Fibroblast of skin of right quadriceps (primary cell): ENCODE measurements at places on chromosomes 5 and 9.
A peak's percentile ranks its signal among the peaks of the same experiment; 100 is the strongest.

DNA sequence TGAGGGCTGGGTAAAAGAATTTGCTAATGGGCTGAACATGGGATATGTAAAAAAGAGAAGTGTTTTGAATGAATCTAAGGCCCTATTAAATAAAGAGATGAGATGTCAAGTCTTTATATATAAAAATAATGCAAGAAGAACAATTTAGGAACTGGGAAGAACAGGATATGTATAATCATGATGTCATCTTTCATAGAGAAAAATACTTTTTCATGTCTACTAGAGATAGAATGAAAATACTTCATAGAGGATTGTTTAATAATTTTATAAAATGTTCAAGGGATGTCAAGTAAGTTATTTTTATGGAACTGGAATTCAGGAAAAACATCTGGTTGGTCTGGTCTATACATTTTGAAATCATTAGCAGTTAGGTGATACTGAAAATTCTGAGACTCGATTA lies 799.0 kb upstream of the CTNND2 start:
- no peak for DNase-seq

DNA sequence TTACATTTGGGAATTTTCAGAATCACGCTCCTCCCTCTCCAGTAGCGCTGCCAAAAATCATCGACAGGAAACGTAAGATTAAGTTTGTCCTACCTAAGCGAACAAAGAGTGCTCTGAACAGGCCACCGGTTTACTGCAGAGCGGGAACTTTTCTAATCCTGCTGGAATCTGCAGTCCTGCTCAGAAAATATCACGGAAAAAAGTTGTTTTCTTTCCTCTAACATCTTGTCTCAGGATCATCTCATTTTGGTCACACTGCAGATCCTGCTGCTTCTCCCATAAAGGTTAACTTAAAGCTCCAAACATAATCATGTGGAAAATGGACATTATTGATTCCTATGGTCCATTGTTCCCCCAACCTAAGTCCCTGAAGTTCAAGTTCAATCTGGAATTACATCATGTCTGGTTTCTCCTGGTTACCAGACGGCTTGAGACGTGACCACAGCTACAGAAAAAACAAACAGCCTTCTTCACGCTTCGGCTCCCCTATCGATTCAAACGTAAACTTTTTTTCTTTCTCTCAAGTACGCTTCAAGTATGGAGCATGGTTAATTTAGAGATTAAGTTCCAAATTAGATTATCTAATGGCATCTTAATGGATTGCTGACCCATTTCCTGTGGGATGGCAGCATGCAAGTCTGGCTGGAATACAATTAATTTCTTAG lies 217.6 kb downstream of the NFIB start:
- DNase-seq, result peak; percentile 53

GRCh38 chr9:131098391-131099101 lies 2.2 kb downstream of the AIF1L start:
- no peak for DNase-seq

DNA sequence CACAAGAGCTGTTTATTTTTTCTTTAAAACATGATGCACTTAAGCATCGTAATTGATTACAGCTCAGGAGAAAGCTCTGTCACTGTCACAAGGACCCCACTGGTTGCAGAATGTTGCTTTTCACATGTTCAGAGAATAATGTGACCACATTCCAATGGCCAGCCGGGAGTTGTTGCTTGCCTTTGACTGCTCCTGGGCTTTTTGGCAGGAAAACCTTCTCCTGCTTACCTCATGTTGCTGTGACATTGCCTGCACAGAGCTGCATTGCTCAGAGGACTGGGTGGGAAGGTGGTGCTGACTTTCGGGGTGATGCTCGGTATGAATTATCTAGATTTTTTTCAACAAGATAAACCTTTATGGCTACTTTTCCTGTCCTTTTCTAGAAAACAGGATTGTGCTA lies 88.2 kb downstream of the PALM2AKAP2 start:
- DNase-seq, result peak; percentile 53

- DNase-seq, result no peak
Measured at GRCh38 chr5:87899208-87899661, 369.4 kb downstream of the TMEM161B start.

- no peak for DNase-seq
Measured at GRCh38 chr9:133452562-133452961, 7.2 kb upstream of the CACFD1 start.

GRCh38 chr5:134738963-134739661 lies 764 bp downstream of the CAMLG start:
- DNase-seq, result peak; percentile 24

- DNase-seq, result peak; percentile 87
Measured at GRCh38 chr9:72383978-72384709, 19.1 kb upstream of the ZFAND5 start.

GRCh38 chr9:124222918-124223720 lies 34.6 kb upstream of the NEK6 start:
- no peak for DNase-seq

GRCh38 chr5:148798786-148799185 lies 27.6 kb upstream of the ADRB2 start:
- DNase-seq, result no peak

DNA sequence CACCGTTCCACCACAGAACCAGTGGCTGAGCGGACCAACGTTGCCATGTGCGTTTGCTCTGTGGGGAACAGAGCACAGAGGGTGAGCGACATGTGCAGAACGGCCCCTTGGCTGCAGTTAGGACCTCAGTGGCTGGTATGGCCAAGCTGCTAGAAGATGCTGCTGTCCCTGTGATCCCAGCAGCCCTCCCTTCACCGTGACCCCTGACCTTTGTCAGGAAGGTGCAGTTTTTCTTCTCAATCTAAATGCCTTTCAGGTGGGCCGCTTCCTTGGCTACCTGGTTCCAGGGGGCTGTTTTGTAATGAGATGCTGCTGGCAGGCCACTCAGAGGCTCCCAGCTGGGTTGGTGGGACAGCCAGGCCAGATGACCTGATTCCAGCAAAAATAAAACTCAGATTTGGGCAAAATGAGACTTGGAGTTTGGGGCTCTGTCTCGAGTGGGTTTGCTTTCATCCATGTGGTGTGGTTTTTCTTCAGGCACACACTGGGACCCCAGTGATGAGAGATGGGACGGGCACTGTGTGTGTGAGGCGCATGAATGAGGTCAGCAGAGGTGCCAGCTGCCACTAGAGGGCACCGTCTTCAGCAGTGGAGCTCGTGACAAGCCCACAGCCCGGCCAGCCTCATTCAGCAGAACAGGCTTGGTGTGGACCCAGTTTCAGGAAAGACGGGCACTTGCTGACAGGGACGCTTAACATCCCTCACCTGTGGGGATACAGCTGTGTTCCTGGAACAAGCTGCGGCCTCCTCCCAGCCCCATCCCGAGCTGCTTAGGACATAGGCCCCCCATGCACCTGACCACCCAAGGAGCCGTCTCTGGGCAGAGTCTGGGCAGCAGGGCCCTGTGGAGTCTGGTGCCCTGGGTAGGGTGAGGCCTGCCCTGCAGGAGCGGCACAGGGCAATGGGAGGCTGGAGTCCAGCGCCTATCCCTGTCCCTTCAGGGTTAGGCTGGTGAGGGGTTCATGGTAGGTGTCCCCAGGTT lies 4.1 kb downstream of the MRPS2 start:
- DNase-seq, result peak; percentile 38

GRCh38 chr5:135186662-135187522 lies 152.9 kb upstream of the PITX1 start:
- no peak for DNase-seq

DNA sequence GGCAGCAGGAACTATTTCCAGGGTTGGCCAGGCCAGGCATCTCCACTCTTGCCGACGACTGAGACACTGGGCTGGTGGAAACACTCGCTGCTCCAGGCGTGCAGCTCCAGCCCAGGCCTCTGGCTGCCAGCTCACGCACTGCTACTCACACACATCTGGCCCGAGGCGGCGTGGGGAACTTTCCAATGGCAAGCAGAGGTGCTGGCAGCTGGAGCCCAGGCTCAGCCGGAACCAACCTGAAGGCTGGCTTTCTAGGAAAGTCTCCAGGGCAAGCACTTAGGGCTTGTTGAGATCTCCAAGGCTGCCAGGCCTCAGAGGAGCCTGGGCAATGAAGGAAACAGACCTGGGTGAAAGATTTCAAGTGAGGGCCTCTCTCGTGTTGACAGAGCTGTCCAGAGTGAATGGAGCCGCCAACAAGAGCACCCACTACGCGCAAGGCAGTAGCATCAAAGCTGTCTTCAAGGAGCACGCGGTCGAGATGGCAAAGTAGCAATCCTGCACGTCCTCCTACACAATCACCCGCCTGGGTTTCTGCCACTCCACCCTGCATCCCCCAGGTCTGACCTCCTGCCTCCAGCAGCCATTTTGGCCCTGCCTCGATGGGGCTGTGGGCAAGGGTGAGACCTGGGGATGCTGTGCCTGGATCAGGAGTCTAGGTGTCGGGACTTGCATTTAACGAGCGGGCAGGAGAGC lies 14.4 kb downstream of the SH3PXD2B start:
- DNase-seq, result no peak

GRCh38 chr9:88689509-88690298 lies 154.7 kb downstream of the NXNL2 start:
- no peak for DNase-seq

DNA sequence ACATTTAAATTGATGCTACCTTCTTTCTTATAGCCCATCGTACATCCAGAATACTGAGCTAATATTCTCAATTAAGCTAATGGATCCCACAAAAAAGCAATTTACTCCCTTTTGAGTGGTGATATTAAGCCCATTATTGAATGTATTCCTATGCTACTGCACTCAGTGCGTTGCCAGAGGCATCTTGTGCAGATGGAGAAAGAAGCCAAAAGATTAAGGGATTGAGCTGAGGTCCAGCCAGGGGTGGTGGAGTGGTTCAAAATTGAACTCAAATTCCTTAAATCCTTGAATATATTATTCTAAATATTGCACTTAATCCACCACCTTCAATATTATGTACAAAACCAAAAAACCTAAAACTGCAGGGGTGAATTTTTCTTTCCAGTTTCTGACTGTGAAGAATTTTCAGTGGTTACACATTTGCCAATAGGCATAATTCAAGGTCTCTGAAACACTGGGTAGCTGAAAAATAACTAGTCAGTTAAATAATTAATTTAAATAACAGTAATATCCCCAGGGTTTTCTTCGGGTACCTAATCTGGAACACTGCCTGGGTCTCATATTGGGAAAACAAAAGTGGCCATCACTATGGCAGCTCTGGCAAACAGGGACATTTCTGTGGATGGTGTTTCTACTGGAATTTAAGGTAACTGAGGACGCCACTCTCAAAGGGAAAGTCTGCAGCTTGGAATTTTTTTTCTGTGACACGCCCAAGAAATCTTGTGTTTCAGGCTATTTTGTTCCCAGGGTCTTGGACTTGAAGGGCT lies 6.2 kb upstream of the LIFR start:
- DNase-seq, result no peak

DNA sequence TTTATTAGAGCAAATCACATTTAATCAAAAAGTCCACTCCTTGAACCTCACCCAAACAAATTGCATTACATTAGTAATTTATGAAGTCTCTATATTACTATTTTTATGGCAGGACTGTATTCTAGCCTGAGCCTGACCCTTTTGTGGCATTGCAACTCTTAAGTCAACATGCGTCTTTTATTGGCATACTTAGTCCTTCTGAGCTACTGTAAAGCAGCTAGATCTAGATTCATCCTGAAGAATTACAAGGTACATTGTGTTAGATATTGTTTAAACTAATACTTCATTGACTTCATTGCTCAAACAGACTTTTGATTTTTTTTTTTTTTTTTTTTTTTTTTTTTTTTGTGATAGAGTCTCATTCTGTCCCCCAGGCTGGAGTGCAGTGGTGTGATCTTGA lies 1842.5 kb upstream of the CDH9 start:
- DNase-seq, result no peak

DNA sequence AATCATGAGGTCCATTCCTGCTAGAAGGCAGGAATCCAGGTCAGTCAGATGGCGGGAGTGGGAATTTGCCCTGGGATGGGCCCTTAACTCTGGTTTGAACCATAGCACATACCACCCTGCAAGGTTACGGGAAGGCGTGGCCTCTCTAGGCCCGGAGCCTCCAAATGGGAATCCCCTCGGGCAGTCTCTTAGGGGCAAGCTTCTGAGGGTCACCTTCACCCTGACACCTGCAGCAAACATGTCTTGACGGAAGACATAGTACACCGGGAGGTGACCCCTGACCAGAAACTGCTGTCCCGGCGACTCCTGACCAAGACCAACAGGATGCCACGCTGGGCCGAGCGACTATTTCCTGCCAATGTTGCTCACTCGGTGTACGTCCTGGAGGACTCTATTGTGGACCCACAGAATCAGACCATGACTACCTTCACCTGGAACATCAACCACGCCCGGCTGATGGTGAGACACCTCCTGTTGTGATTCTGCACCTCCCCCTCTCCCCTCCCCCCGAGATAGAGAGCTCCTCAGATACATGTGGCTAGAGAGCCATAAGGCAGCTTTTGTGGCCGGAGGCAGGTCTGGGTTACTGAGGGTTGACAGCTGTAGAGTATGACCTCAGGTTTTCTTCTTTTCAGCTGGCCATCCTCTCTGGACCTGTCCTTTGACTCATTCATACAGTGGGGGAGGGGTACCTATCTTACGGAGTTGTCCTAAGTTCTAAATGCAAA lies 957 bp downstream of the PRELID1 start:
- DNase-seq, result no peak

GRCh38 chr9:133105461-133105770 lies 15.6 kb downstream of the RALGDS start:
- no peak for DNase-seq

- DNase-seq, result no peak
Measured at GRCh38 chr5:52771343-52772039, 16.2 kb upstream of the ITGA1 start.

- peak; percentile 56 for DNase-seq
Measured at GRCh38 chr9:2727966-2728613, 10.8 kb downstream of the KCNV2 start.

DNA sequence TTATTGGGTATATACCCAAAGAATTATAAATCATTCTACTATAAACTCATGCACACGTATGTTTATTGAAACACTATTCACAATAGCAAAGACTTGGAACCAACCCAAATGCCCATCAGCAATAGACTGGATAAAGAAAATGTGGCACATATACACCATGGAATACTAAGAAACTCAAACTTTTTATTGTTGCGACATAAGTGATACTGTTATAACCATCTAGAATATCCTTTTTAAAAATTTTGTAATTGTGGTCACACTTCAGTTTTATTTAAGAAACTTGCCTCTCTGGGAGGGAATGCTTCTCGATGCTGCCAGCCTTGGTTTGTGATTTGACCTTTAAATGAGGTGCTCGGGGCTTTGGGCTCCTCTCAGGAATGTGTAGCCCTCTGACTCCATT lies 200.9 kb upstream of the OTULINL start:
- DNase-seq, result no peak

- no peak for DNase-seq
Measured at GRCh38 chr5:140607031-140607430, 25.9 kb downstream of the CD14 start.

DNA sequence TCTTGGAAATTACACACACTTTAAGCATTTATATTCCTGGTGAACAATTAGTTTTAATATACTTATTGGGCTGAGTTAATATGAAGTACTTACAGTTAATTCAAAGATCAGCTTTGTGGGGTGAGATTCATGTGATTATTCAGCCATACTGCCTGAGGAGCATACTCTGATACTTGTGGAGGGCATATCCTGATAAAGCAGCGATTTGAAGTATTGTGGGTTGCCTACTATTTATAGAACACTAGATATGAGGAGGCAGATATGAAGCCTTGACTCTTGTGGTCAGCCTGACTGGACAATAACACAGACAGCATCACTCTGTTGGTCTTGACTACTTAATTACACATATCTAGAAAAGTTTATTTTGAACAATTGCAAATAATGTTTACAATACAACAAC lies 27.0 kb upstream of the AGGF1 start:
- DNase-seq, result no peak

- DNase-seq, result peak; percentile 47
Measured at GRCh38 chr9:89916001-89916597, 311.3 kb downstream of the GADD45G start.
